ENCODE measurements at places on chromosomes 4 and X. TPM values are rescaled to one million over a fixed set of nuclear protein-coding genes. Genes with fewer than 3 reads are reported as not detected.

- DNase-seq: no peak
Measured at GRCh38 chrX:35842674-35843073, 44.5 kb downstream of the MAGEB16 start.

The REPS2 gene
- 0.35 TPM for total RNA-seq

- DNase-seq: no peak
Measured at GRCh38 chrX:16619024-16619423, 30.9 kb upstream of the S100G start.

The PNMA6A gene
- 0.52 TPM for total RNA-seq

DNA sequence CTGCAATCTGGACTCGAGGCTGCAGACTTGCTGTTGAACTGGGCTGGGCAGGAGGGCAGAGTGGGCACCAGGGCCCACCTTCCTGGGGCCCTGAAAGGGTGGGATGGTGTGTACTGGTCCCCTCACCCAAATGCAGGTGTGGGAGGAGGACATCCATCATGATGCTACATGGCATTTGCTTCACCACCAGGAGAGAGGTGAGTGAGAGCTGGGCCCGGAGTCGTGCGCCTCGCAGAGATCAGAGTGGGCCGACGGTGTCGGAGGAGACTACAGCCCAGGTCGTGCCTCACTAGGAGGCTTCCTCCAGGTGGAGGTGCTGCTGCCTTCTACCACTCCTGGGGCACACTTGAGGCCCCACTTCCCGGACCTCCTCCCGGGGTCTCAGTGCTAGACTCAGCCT lies 50.3 kb downstream of the SCML1 start:
- DNase-seq: no peak

DNA sequence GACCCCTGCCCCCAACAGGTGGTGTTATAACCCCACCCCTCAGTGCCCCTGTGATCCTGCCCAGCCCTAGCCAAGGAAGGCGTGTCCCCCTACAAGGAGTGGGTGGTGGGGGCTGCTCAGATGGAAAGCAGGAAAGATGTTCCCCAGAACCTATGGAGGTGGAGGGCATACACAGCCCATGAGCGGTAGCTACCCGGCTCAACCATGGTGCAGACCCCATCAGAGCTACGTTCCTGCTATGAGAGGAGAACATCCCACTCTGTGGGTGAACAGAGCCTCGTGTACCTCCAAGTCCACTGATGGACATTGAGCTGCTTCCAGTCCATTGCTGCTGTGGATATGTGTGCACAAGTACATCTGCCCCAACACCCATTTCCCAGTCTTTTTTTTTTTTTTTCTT lies 71.1 kb downstream of the SHOX start:
- no peak for DNase-seq

All from T-helper 17 cell (primary cell).